NCI-H1694 treated with DMSO at 0.1 percent for 48 hours (cell line): ENCODE measurements at places on chromosomes 4 and X.

DNA sequence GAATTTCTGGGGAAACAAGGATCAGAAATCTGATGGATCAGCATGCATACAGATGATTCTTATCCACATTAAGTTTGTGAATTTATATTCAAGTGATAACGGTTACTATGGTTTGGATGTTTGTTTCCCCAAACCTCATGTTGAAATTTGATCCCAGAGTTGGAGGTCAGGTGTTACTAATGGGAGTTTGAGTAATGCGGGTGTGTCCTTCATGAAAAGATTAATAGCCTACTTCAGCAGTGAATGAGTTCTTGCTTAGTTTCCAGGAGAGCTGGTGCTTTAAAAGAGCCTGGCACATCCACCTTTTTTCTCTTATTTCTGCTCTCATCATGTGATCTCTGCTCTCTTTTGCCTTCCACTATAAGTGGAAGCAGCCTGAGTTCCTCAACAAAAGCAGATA lies 712.4 kb downstream of the IL1RAPL1 start:
- no peak for DNase-seq

DNA sequence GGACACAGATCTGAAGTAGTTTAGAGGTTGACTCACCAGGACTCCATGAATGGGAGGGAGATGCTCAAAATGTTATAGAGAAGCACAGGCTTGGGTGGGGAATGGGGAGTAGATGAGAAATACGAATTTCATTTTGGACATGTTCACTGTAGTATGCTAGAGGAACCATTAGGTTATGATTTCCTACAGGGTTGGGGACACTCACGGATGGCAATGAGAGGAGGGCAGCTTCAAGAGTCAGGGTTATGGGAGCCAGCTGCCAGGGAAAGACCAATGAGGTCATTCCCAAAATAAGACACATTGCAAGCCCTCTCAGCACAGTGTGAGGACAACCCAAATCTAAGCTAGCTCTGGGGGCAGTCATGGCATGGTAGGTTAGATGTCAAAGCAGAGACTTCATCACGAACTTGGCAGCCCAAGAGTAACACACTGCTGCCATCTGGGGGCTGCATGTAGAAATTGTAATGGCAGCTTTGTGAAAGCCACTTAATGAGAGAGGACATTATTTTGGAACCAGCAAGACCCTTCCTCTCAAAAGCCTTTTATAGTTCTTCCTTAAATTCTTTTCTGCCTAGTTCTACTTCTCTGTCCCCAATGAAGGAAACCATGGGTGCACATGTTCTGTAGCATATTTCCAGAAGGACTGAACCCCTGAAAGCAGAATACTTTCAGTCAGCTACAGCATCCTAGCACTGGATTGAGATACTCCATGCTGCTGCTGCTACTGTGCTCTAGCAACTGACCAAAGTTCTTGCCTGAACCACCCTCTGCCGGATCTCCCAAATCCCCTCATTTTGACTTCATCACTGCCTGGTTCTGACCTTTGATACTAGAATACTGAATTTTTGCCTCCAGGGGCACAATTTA lies 16.2 kb upstream of the ZCCHC12 start:
- DNase-seq: peak; percentile 58

DNA sequence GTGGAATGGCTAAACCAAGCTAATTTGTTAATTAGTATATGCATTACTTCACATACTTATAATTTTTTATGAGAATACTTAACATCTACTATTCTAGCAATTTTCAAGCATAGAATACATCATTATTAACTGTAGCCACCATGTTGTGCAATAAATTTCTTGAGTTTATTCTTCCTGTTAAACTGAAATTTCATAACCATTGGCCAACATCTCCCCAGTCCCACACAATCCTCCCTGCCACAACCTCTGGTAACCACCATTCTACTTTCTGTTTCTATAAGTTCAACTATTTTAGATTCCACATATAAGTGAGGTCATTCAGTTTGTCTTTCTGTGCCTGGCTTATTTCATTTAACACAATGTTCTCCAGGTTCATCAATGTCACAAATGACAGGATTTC lies 208.5 kb downstream of the PPP4R3C start:
- no peak for DNase-seq

- no peak for DNase-seq
These were observed 69.7 kb downstream of the PPP1R2C start for GRCh38 chrX:42708222-42708621.

- no peak for DNase-seq
These were observed 65.2 kb downstream of the SERPINA7 start for GRCh38 chrX:105973387-105973739.

GRCh38 chr4:1471443-1472147 lies 65.4 kb upstream of the NKX1-1 start:
- no peak for DNase-seq

GRCh38 chr4:185108185-185108584 lies 34.9 kb upstream of the SLC25A4 start:
- DNase-seq: no peak

GRCh38 chr4:46389301-46389775 lies 590 bp downstream of the GABRA2 start:
- DNase-seq: no peak

DNA sequence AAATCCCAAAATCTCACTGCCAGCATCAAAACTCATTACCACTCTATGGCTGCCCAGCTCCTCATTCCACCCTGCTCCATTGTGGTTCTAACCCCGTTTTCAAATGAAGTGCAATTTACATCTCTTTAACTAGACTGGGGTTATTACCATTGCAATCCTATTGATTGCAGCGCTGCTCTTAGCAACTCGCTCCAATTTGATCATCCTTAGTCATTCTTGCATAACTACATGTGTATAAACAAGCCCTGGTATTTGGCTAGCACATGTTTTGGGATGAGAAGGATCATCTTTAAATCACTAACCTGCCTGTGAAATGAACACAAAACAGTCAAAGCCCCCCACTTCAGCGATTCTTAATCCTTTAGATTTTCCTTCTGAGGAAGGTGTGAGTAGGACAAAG lies 340.1 kb upstream of the PPARGC1A start:
- DNase-seq: no peak

DNA sequence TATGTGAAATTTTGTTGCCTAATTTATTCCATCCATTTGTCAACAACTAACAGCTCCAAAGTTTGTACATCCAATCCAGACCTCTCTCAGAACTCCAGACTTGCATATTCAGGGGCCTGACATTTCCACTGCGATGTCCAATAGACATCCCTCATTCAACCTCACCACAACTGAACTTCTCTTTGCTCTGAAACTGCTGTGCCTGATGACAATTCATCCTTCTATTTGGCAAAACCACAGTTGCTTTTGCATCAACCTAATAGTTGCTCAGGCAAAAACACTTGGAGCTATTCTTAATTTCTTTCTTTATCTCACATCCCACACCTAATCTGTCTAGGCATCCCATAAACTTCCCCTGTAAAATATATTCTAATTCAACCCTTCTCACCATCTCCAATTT lies 56.5 kb downstream of the ANTXR2 start:
- no peak for DNase-seq

- DNase-seq: no peak
These were observed 18.0 kb upstream of the OCIAD1 start for GRCh38 chr4:48812866-48813265.

- DNase-seq: no peak
These were observed 37.5 kb downstream of the PGRMC1 start for GRCh38 chrX:119273420-119274192.

DNA sequence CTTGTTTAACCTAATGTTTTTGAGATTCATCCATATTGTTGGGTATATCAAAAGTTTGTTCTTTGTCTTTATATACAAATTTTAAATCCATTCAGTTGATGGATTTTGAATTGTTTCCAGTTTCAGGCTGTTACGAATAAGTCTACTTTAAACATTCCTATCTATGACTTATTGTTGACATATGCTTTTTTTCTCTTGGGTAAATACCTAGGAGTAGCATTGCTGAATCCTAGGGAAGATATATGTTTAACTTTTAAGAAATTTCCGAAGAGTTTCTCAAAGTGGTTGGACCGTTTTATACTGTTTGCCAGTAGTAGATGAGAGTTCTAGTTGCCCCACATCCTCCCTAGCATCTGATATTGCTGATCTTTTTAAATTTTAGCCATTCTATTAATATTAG lies 60.9 kb upstream of the IL13RA1 start:
- no peak for DNase-seq

DNA sequence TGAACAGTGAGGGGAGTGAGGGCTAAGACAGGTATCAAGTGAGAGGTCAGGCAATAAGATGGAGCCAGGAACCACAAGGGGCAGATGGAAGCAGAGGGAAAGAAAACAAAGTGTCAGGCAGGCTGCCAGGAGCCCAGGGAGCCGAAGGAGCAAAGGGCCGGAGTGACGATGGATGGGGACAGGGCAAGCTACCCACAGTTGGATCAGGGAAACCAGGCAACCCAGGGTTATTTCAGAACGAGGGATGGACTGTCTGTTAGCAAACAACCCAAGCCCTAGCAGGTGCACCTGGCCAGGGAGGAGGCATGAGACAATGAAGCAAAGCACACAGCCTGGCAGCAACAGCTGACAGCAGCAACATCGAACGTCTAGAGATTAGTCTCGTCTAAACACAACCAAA lies 39.2 kb downstream of the SEL1L3 start:
- no peak for DNase-seq

GRCh38 chr4:41610474-41610873 lies 72.5 kb downstream of the LIMCH1 start:
- DNase-seq: no peak

DNA sequence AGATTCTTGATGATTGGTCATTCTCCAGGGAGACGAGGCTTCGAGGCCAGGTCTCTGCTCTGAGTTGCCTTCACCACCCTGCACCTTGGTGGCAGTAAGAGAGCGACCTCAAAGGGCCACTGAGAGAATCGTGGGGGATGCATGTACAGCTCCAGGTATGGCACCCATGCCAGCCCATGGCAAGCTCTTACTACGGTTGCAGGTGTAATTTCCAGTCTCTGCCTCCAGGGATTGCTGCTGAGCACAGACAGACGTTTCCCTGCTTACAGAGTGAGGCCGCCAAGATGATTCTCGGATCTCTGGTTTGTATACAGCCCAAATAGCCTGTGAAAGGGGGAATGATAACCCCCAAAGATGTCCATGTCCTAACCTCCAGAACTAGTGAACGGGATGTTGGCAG lies 16.3 kb upstream of the DRD5 start:
- peak; percentile 4 for DNase-seq

DNA sequence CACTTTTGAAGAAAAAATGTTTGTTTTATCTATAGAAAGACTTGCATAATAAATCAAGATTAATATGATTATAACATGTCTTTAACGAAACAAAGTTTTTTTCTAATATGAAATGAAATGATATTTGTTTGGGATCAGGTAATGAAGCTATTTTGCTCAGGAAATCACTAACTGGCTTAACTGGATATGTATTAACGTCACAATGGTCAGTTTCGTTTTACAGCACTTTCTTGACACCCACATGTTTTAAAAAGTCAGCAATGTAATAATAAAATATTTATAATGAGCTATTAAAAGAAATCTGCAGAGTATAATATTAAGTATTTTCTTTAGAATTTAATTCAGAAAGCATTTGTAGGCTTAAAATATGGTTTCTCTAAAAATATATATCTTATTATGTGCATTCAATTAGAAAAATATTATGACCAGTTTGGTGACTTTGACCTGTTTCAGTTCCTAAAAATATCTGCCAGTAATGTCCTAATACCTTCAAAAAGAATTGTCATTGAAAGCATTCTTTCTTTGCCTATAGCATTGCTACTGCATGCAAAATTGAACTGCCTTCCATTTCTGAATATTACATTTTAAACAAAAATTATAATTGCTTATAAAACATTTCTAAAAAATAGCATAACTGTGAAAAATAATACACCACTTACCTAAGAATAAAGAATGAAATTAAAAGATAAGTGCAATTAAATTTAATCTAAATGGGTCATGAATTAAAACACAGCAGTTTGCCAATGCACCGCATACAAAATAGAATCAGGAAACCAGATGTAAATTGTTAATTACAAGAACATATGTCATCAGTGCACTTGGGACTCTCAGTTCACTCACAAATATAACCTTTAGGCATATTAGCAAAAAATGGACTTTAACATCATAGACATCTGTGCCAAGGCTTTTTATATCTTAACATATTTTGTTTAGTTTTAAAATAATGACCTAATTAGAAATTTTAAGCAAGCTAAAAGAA lies 31.6 kb downstream of the TIGD2 start:
- peak; percentile 48 for DNase-seq

DNA sequence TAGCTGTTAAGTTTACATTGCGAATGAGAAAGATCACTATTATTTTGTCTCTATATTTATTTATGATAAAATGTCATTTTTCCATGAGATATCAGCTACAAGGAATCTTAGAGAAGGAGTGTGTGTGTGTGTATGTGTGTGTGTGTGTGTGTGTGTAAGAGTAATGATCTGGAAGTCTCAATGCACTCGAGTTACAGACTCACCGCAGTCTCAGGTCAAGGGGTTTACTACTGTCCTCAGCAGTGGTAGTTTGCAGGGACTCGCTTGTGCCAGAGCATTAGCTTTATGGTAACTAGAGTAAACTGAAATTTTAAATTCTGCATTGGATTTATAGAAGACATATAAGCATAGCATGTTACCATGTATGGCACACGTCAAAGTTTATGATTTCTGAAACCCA lies 30.8 kb downstream of the LRP2BP start:
- no peak for DNase-seq

DNA sequence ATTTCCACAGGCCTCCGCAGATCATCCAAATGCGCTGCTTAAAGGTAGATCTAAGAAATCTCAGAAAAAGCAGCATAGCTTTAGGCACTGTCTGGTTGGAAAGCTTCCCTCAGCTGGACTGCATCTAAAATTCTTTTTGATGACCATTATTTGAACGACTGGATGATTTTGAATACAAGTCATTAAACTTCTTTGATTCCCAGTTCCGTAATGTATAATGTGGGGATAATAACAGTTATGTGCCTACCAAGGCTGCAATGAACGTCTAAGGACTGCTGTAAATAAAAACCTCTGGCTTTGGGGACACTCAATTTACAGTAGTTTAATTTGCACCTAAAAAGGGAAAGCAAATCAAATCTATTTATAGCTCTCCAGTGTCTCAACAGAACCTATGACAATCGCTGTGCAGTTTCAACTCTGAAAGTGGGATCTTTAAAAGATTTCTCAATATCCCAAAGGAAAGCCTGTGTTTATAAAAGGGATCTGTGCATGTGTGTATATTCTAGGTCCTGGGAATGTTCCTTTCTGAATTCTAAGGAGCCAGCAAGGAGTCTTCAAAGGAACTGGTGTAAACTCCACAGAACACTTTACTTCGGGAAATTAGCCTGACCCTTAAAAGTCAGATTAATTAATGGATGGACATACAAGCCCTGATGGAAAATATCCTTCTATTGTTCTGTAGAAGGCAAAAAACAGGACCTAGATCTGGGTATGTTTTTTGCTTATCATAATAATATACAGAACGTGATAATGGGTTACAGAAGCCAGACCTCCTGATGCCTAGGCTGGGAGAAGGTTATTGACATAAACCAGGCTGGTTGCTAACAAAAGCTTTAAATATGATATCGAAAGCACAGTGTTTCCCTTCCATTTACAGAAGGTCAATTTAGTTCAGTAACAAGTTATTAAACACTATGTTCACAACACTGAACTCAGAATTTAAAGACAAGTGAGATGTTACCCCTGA lies 53.4 kb downstream of the AFAP1 start:
- DNase-seq: no peak

- no peak for DNase-seq
These were observed 547.4 kb downstream of the SPRY1 start for GRCh38 chr4:123943976-123944375.

- peak; percentile 63 for DNase-seq
These were observed 100.0 kb downstream of the DOCK11 start for GRCh38 chrX:118595501-118596042.
